ENCODE measurements at places on chromosomes 7 and 10.

GRCh38 chr7:91491868-91492267 lies 227.6 kb downstream of the FZD1 start:
- no peak for DNase-seq

- DNase-seq: no peak
These were observed 60.4 kb downstream of the ADD3 start for GRCh38 chr10:110067960-110068770.

DNA sequence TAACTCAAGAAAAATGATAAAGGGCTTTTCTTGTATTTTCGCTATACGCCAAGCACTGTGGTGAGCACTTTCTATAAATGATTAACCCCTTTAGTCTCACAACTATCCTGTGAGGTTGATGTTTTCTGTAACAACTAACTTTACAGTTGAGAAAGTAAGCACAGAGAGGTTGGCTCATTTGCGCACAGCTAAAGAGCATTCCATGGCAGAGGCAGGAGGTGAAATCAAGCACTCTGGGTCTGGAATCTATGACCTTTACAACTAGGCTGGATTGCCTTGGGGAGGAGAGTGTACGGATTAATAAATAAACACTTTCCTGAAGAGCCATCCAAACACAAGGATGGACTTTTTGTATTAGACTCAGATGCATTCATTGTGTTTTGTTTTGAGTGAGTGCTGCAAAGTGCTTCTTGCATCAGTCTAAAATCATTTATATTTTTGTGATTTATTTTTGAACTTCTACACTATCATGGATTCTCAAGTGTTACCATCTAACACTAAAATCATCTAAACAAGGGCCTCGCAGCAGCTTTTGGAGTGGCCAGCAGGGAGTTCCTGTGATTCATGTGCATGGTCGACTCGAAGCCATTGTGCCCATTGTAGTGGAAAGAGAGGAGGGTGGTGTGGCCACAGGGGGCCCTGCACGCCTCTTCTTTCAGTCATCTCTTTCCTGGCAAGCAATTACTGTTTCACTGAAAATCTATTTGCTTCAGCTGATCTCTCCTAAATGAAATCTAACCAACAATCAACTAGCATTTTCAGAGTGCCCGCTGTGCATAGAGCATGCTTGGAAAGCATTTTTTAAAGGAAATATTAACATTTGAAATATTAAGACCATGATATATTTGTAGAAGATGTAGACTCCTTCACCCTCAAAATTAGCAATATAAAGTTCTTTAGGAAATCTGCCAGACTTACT lies 633.4 kb upstream of the COBL start:
- no peak for DNase-seq

GRCh38 chr10:60134548-60134947 lies 228.2 kb upstream of the CCDC6 start:
- DNase-seq: no peak

- DNase-seq: no peak
These were observed 84.0 kb downstream of the NRBF2 start for GRCh38 chr10:63217120-63217605.

All from right atrium auricular region (tissue), 2 donors.